Brain pericyte (primary cell): ENCODE measurements at places on chromosomes 7 and 10.

- no peak for DNase-seq
Measured at GRCh38 chr7:27424231-27424630, 181.6 kb downstream of the EVX1 start.

DNA sequence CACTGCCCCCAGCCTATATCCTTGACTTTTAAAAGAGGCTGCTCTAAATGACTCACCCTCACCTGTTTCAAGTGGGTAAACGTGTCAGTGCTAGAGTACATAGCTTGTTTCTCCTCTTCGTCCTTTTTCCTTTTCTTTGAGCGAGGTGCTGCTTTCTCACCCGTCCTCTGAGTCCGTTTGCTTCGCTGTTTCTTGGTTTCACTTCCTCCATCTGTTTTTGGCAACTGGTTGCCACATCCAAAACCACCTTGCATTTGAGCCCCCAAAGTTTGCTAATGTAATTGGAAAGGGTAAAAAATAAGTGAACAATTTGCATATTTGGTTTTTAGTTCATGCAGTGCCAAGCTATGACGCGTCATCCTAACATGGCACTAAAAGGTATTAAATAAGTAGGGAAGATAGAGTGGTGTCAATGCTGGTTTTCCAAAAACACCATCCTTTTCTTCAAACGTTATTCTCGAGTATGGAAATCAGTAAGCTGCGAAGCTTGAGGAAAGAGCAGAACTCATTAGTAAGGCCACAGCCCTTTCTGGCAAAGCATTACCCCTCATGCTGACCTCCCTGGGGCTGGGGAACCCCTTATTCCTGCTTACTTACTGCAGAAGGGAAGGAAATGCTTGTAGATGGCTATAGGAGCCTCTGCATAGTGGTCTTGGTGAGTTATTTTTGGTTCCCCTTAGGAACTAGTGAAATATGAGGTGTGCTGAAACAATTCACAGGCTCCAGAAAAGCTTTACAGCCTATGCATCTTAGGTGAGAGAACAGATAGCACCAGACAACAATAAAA, 133.5 kb downstream of the GALNT11 start:
- no peak for DNase-seq

- DNase-seq, result no peak
Measured at GRCh38 chr10:119377451-119377957, 165.0 kb downstream of the RGS10 start.

DNA sequence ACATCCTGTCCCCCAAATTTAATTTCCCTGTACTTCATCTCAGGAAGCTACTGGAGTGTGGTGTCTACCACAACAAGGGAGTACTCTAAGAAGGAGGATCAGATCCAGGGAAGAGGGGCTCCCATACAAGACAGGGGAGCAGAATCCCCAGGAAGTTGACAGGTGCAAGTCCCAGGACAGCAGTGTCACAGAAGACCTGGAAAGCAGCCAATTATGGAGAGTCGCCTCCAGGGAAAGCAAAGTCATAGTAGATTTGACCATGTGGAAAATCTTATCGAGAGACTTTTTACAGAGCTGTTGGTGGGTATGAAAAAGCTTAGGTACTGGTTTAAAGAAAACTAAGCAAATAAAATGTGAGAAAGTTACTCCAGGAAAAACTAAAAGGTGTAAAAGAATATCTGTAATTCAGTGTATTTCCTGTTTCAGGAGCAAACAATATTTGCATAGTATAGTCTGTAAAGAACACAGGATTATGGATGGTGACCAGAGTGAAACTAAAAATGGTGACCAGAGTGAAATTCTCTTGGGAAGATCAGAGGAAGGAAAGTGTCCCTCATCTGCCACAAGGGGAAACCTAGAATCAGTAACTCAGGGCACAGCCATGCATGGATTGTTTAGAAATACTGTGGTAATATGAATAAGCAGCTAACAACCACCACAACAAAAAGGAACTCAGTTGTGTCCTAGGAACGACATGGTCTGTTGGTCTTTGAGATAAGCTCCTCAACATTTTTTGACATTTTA, 44.5 kb downstream of the LANCL2 start:
- no peak for DNase-seq

- no peak for DNase-seq
Measured at GRCh38 chr10:89966211-89966610, 264.8 kb downstream of the KIF20B start.

GRCh38 chr10:114762811-114763210, 58.8 kb upstream of the FHIP2A start:
- DNase-seq, result no peak

DNA sequence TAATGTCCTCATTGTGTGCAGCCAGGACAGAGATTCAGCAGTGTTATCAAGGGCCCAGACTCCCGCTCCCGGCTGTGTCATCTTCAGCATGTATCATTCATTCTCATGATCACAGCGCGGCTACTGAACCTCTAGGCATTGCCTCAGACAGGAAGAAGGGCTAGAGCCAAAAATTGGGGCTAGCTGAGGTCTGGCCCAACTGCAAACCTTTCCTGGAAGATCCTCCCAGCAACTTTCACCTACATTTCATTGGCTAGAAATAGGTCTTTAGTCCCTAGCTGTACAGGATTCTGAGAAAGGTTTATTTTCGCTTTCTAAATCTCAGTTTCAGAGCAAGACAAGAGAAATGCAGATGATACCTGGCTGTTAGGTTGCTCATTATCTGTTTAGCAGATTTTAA, 81.9 kb downstream of the CREM start:
- DNase-seq, result no peak

GRCh38 chr10:80421707-80422536, 13.6 kb downstream of the PRXL2A start:
- DNase-seq, result no peak

GRCh38 chr10:69061305-69062161, 26.4 kb upstream of the SRGN start:
- DNase-seq, result peak; percentile 70

DNA sequence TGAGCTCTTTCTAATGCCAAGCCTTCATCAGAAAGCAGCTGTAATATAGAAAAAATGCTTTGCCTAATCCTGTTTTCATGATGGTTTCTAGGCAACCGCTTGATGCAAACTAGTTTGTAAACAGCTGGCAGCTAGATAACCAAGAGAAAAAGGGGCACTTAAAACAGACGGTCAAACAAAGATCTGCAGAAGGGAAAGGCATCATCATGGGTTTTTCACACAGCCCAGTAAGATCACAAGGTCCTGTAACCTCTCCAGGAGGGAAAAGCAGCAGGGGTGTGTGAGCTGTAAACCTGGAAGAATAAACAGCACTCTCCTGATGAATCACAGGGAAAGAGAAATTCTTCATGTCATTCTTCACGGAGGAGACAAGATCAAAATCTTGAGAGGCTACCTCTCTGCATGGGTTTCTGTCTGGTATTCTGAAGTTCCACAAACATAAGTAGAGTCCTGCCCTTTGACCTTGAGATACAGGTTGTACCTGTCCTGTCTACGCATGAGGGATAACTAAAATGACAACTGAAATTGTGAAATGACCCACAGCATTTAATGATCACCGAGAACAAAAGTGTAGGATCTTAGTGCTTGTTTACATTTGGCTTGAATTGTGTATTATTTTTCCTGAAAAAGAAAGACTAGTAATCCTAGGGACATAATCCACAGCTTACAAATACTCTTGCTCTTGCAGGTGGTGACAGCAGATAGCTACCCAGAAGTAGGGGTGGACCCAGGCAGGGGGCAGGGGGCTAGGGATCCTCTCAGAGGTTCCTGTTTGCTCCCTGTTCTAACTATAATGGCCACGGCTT, 48.0 kb downstream of the CREB3L2 start:
- DNase-seq, result peak; percentile 83

- DNase-seq, result peak; percentile 37
Measured at GRCh38 chr7:156722043-156722826, 81.7 kb downstream of the RNF32 start.

- DNase-seq, result no peak
Measured at GRCh38 chr10:9869606-9870176, 1148.0 kb upstream of the CELF2 start.

GRCh38 chr10:4067931-4068561, 283.0 kb upstream of the KLF6 start:
- DNase-seq, result no peak

DNA sequence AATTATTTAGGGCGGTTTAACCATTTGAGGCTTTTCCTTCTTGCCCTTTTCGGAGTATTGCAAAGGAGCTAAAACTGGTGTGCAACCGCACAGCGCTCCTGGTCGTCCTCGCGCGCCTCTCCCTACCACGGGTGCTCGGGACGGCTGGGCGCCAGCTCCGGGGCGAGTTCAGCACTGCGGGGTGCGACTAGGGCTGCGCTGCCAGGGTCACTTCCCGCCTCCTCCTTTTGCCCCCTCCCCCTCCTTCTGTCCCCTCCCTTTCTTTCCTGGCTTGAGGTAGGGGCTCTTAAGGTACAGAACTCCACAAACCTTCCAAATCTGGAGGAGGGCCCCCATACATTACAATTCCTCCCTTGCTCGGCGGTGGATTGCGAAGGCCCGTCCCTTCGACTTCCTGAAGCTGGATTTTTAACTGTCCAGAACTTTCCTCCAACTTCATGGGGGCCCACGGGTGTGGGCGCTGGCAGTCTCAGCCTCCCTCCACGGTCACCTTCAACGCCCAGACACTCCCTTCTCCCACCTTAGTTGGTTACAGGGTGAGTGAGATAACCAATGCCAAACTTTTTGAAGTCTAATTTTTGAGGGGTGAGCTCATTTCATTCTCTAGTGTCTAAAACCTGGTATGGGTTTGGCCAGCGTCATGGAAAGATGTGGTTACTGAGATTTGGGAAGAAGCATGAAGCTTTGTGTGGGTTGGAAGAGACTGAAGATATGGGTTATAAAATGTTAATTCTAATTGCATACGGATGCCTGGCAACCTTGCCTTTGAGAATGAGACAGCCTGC, 3.1 kb downstream of the FZD1 start:
- DNase-seq, result no peak

DNA sequence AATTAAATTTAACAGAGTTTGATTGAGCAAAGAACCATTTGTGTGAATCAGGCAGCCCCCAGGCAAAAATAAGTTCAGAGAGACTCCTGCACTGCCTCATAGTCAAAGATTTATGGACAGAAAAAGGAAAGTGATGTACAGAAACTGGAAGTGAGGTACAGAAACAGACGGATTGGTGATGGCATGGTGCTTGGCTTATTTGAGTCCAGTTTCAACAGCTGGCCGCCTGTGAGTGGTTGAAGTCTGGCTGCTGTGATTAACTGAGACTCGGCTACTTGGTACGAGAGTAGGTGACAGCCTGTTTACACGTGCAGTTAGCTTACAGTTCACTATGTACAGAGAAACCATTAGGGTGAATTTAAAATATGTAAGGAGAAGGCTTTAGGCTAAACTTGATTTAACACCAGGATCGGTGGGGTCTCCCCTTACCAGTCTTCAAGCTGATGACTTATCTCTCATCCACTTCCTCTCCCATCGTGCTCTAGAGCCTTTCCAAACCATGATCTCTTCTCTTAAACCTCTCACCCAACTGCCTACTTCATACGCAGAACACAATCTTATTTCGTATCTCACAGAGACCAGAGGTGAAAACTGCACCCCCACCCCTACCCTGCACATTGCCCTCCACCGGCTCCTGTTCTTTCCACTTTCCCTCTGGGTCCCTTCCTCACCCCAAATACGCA, 5.0 kb upstream of the MSMB start:
- DNase-seq, result no peak

DNA sequence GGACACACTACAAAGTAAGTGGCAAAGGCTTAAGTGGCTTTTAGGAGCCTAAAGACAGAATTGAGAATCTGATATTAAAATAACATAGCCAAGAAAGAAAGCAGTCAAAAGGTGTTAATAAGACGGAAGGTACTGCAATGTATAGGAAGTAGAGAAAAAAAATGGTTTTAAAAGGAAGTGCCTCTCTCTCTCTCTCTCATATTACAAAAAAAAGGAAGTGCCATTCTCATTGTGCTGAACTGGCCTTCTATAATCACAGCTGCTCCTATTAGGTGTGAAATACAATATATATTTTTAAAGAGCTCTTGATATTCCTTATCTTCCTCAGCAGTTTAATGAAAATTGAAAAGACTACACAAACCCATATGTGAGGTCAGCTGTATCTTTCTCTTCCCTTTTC, 199.4 kb upstream of the NPVF start:
- DNase-seq, result no peak

- DNase-seq, result no peak
Measured at GRCh38 chr7:43509906-43510305, 73.0 kb upstream of the STK17A start.

DNA sequence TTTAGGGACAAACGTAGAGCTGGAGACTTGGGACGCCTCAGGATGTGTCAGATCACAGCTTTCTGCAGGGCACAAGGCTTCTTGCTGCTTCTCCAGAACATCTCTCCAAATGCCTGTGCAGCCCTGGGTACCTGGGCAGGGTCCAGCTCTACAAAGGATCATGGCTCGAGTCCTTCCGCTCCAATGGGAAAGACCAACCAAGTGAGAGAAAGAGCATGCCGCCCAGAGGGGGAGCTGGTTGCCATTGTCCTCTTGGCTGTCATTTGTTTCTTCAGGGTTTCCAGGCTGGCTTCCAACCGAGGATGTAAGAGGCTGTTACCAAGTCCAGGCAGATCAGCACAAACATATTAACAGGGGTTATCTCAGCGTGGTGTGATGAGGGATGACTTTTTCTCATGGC, 5.6 kb upstream of the LEP start:
- DNase-seq, result no peak

DNA sequence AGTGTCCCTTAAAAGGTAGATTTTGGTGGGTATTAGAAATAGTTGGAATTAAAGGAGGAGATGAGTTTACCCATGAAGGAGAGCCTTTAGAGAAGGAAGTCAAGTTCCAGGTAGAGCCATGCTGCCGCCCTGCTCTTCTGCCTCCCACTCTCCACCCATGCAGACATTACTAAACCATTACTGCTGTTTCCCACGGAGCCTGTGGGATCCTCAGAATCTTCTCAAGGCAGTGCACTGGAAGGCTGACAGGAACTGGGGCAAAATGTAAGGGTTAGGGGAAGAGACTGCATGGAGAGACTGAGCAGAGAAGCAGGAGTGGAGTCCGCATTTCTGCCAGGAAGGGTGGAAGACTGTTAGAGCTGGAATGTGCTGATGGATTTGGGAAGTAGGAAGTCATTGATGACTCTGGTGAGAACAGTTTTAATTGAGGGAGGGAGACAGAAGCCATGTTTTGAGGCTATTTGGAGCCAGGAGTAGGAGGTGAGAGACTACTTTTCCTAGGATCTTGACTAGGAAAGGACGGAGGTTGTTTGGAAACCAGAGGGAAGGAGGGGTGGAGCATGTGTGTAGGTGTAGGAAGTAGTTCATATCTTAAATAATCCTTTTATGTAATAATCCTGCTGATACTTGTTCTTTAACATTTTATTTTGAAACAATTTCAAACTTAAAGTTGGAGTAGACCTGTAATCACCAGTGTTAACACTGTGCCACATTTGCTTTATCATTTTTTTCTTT, 109.0 kb downstream of the CCNY start:
- no peak for DNase-seq

- no peak for DNase-seq
Measured at GRCh38 chr10:79483948-79484347, 28.4 kb upstream of the EIF5AL1 start.
